CD8-positive, alpha-beta memory T cell (primary cell): ENCODE measurements at places on chromosomes 1 and 21.

DNA sequence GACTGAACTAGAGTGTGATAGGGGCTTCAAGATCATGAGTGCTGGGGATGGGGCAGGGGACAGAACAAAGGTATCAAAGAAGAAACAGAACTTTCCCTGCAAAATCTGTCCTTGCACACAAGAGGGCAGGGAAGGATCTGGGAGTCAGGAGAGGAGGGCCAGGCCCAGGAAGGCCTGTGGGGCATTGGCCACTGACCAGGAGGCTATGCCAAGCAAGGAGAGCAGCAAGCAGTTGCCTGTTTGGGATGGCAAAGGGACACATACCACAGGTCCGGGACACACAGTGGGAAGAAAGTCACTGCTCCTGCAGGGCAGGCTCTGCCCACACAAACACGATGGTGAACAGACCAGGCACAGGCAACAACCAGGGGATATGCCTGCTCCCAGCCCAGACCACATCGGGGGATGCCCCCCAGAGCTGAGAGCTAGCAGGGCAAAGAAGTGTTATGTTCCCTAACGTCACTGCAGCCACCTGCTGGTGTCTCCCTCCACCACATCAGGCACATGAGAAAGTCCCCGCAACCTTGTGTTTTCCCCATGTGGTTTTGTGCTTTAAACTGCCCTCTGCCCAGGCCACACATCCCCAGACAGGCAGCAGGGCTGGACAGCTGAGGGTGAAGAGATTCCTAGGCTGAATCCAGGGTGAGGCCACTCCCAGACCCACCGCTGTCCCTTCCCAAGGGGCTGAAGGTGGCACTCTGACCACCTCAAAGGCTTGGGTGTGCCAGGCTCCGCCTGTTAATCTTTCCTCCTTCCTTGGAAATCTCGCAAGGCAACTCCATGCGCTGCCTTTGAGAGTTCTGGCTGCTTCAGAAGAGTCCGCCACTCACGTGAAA is 53.6 kb downstream of the KIF21B start:
- no peak for DNase-seq

DNA sequence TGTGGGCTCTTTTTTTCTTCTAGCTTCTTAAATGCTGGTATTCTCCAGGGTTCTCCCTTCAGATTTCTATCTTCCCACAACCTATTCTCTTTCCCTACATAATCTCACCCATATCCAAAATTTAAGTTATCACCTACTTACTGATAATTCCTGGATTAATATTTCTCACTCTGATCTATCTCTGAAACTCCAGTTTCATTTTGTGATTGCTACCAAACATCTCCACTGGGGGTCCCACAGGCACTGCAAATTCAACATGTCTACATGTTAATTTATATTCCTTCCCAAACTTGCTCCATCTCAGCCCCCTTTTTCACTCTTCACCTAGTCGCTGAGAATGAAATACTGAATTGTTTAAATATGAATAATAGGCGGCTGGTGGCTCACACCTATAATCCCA is 9.9 kb upstream of the C1orf141 start:
- peak; percentile 15 for DNase-seq

- no peak for DNase-seq
Observed at GRCh38 chr1:110112656-110113055, 413 bp downstream of the UBL4B start.

GRCh38 chr1:31215065-31215570 is 24.6 kb downstream of the NKAIN1 start:
- no peak for DNase-seq

DNA sequence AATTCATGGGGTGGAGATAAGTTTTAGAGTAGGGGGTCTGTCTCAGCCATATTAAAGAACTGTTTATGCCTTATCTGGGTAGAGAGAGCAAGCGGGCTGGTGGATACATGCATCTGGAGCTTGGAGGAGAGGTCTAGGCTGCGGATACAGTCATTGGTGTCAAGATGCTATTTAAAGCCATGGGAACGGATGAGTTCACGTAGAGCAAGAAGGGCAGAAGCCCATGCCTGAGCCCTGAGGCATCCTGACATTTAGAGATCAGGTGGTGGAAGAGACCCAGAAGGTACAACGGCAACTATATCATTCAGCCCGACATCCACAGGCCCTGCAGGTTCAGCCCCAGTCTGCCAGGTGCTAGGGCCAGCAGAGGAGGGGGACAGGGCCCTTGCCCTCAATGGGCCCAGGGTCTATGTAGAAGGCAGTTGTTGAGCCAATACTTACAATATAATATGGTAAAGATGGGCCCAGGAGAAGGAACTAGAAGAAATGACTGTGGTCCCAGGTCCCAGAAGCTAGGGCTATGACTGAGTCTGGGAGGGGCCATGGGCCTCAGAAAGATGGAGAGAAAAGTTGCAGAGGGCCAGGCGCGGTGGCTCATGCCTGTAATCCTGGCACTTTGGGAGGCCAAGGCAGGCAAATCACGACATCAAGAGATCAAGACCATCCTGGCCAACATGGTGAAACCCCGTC is 15.2 kb upstream of the CHI3L1 start:
- no peak for DNase-seq

GRCh38 chr1:76677416-76678405 is 189.6 kb upstream of the ST6GALNAC5 start:
- DNase-seq = no peak
